ENCODE measurements at places on chromosomes 3 and 15. TPM values are rescaled to one million over a fixed set of nuclear protein-coding genes. Genes with fewer than 3 reads are reported as not detected.

GOLGA6A gene
- total RNA-seq = not detected

CCR3 gene
- total RNA-seq = 0.66 TPM

CERS3 gene
- total RNA-seq = not detected

CASR gene
- 0.13 TPM for total RNA-seq

EHD4 gene
- total RNA-seq = 53.2 TPM

MASP1 gene
- total RNA-seq = 0.05 TPM

CCR8 gene
- 16.9 TPM for total RNA-seq

TRPM1 gene
- 0.16 TPM for total RNA-seq

SERPINI2 gene
- total RNA-seq = 0.33 TPM

SUSD5 gene
- 0.05 TPM for total RNA-seq

CYP1A2 gene
- total RNA-seq = not detected

OR5H6 gene
- not detected for total RNA-seq
